ENCODE measurements at places on chromosomes 6 and 20.

DNA sequence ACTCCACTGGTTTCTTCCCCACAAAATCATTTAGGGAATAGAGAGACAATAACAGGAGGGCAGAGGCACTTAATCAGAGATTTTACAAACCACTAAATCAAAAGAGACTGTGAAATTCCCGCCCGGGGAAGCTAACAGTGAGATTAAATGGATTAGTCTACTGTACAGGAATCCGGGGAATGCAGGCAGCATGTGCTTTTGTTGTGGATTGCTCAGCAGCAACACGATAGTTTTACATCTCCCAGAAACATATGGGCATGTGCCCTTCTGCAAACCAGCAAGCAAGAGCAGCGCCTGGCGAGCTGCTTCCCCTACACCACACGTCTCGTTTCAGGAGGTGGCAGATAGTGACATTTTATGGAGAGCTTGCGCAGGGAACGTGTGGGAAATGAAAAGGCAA, 382.3 kb downstream of the CD83 start:
- no peak for DNase-seq

DNA sequence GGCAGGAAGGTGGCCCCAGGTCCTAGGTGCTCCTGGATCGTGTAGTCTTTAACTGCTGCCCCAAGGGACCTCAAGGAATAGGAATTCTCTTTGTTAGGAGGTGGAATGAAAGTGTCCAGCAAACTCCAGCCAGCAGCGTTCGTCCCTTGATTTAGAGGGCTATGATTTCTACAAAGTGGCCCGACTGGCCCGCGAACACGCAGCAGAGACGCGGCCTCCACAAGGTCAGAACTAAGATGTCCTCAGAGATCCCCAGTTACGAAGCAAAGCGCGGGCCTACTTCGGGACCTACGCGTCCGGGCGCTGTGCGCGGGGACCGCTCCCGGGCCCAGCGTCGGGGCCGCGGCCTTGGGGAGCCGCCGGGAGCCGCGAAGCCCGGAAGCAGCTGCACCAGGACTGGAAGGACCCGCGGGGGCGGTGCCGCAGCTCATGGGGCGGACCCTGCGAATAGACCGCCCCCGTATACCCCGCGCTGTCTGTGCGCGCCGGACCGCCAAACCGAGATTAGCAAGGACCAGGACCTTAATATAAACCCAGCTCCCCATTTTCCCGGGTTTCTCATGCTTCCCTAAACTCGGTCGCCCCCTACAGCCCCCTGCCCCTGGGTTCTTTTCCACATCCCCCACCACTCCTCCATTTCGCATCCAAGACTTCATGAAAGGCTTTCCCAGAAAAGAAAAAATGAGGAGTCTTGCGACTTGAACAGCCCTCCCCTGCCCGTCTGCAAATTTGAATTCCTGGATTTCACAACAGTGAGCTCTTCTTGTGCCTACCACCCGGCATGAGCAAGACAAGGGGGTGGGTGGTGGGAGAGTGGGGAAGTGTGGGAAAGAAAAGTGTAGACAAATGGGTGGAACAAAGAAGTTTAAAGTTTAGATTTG, at the start of gene C6orf47:
TSS of gene C6orf47 (minus strand) at position 398 of the 881 bp plus-strand sequence. CDS start 831 bp downstream, outside the sequence.
- peak; percentile 97 for DNase-seq

- no peak for DNase-seq
Measured at GRCh38 chr6:44294832-44295791, 18.0 kb downstream of the AARS2 start.

- DNase-seq, result no peak
Measured at GRCh38 chr6:100203400-100203799, 209.4 kb upstream of the MCHR2 start.

DNA sequence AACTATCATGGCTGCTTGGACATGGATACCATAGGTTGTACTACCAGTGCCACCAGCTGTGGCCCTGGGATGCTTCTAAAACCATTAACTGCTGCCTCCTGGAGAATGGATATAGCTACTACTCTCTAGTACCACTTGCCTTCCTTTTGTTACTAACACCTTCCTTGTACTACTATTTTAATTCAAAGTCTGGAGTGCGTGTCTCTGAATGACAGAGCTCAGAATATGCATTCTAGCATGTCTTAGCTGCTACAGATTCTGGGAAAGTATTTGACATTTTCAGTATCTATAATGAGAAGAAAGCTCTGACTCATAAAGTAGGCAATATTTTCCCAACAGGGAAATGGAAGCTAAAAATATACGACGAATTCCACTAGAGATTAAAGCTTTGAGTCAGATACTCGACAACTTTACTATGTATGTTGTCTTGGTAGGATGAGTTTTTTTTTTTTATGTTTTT, 112.3 kb downstream of the PFDN4 start:
- DNase-seq, result peak; percentile 23

All from H7 (cell line).